ENCODE measurements at places on chromosomes 16 and 17.

DNA sequence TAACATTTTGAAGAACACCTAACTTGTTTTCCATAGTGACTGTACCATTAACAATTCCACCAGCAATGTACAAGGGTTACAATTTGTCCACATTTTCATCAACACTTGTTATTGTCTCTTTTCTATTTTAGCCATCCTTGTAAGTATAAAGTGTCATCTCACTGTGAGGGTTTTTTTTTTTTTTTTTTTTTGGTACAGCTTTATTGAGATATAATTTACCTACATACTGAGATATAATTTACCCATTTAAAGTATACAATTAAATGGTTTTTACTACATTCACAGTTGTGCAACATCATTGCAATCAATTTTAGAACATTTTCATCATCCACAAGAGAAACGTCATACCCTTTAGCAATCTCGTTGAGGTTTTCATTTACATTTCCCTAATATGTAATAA, 17.9 kb upstream of the TMIGD1 start:
- no peak for DNase-seq

DNA sequence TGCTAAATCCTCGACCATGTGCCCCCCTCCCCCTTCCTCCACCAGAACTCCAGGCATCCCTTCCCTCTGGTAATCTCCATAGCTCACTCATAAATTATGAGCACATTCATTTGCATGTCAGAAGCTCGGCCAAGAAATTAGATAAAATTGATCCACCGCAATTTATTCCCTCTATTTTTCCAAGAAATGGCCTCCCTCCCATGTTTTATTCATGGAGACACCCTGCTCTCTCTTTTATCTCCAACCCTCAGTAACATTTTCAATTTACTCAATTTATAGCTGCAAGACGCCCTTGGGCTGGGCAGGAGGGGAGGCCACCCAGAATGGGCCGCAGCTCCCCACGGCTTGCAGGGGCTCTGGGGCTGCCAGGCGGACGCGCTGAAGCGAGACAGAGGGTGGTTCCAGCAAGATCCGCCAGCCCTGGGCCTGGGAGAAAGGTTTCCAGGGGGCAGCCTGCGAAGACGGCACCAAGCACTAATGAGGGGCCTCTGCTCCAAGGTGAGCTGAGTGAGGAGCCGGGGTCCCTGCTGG, 54.7 kb upstream of the ZNF423 start:
- DNase-seq: no peak

- DNase-seq: no peak
These were observed 6.1 kb downstream of the MINK1 start for GRCh38 chr17:4839221-4839620.

- peak; percentile 89 for DNase-seq
These were observed 33.9 kb downstream of the BAHCC1 start for GRCh38 chr17:81428948-81429774.

- DNase-seq: no peak
These were observed 113.5 kb upstream of the RPL38 start for GRCh38 chr17:74089869-74090464.

DNA sequence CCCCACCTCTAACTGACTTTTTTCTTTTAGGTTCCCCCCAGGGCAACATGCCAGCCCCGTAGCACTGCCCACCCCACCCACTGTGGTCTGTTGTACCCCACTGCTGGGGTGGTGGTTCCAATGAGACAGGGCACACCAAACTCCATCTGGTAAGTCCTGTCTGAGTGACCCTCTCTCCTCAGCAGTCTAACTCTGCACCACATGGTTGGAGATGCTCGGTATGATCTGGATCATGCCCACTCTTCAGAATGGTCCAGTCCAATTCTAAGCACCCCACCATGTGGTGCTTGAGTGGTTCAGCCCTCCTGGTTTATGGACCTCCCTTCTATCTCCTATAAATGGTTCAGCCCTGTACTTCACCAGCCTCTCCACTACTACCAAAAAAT, 5.9 kb downstream of the KDM6B start:
- no peak for DNase-seq

GRCh38 chr16:10665166-10665565, 29.6 kb downstream of the TEKT5 start:
- no peak for DNase-seq

DNA sequence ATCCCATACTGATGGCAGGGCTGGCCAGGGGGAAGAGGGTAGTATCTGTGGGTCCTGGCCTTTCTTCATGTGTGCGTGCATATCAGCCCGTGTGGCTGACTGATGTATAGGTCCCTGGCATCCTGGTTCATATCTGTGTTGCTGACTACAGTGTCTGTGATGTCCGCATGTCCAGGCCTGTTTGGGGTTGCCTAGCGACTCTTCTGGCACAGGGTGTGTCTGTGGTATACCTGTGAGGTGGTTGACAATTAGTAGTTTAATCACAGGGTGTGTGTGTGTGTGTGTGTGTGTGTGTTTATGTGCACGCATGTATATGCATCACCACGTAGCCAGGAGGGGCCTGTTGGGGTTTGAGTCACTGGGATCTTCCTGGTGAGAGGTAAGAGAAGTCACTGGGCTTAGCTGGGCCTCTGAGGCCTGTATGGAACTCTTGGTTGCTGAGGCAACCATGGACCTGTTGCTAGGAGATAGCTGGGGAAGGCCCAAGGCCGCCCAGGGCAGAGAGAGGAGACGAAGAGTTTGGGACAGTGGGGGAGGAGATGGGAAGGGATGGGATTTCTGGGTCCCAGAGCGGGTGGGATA, 603 bp upstream of the TMEM95 start:
- DNase-seq: no peak

DNA sequence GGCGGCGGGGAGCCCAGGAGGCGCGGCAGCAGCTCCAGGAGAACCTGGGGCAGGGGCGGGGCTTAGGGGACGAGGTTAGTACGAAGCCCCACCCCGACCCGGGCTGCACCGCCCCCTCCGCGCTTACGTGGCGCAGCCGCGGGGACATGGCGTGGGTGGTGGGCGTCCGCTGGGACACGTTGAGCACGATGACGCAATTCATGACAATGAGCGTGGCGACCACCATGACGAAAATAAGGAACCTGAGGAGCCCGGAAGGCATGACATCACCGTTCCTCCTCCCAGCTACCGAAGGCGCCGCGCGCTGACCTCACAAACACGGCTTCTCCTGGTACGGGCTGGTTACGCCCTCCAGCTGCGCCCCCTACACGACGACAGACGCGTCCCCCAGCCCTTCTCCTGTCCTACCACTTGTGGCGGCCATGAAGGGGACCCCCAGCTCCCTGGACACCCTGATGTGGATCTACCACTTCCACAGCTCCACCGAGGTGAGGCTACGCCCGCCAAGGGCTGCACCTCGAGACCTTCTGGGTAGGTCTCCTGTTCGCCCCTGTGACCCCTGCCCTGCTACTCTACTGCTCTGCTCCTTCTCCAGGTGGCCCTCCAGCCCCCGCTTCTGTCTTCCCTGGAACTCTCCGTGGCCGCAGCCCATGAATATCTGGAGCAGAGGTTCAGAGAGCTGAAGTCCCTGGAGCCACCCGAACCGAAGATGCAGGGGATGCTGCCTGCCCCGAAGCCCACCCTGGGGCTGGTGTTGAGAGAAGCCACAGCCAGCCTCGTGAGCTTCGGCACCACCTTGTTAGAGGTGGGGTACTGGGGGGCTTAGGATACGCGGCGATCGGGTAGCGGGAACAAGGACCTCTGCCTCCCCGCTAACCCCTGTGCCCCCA, at the start of gene C17orf107:
C17orf107 (plus strand) TSS at position 196 of the 890 bp plus-strand sequence; CDS start at position 423, 227 bp downstream.
- peak; percentile 88 for DNase-seq

GRCh38 chr17:33895491-33895890, 359.6 kb upstream of the CCL2 start:
- DNase-seq: no peak

DNA sequence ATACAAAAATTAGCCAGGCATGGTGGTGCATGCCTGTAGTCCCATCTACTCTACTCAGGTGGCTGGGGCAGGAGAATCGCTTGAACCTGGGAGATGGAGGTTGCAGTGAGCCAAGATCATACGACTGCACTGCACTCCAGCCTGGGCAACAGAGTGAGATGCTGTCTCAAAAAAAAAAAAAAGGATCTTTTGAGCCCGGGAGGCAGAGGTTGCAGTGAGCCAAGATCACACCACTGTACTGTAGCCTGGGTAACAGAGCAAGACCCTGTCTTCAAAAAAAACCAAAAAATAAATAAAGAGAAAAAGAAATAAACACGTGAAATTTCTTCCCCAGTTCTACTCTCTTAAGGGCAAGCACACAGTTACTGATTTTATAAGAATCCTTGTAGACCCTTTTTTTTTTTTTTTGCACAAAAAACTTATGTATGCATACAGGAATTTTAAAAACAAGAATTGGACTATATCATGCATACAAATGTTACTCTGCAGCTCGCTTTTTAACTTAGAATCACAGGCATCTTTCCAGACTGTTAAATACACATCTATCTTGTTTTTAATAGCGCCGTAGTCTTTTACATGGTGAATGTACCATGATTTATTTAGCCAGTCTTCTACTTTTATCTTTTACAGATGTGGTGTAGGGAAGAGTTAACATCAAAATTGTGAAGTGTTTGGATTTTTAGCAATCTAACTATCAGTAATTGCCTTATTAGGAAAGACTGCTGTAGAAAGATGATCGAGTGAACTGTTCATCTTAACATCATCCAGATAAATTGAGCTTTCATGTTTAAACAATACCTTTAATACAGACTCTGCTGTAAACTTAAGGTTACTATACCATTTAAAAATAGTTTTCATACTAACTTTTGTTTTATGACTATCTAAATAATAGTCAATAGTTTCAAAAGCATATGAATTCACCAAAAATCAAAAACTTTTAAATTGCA, 14.6 kb downstream of the CDH3 start:
- DNase-seq: no peak

- no peak for DNase-seq
These were observed 7.2 kb downstream of the OR2C1 start for GRCh38 chr16:3362931-3363330.

DNA sequence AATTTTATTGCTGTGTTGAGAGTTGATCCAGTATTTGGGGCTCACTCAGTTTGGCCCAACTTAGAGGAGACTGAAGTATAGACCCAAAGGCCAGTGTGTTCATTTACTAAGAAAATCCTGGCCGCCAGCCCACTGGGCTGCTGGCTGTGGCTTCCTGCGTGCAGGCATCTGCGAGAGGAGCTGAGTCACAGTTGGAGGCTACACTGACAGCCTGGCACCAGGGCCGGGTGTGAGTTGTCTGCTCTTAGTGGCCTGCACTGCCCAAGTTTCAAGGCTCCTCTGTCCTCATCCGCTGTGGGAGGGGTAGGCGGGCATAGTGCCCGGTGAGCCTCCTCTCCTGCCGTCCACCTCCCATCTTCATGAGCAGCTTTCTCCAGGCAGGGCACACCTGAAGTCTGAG, 54.2 kb downstream of the PLD6 start:
- DNase-seq: no peak

DNA sequence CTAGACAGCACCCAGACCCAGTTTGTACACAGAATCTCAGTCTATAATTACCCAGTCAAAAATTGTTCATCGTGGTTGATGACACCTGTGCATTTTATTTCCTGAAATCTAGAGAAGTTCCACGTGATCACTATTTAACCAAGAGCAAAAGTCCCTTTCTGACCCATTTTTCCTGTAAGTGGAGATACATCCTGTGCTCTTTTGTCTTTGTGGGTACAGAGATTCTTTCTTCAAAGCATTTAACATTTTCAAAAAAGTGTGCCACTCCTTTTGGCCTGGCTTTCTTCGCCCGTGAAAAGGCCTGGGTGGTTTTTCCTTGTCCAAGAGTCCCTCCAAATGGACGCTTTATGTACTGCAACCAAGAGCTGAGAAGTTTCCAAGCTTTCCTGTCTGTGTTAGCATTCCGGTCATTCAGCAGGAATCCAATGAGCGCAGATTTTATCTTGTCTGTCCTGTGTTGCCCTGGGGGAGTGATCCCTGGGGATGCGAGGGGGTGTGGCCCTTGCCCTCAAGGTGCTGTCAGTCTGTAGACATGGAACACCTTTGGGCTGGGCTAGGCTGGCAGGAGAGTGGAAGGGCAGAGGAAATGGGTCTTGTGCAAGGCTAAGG, 161.1 kb upstream of the CACNG5 start:
- no peak for DNase-seq

DNA sequence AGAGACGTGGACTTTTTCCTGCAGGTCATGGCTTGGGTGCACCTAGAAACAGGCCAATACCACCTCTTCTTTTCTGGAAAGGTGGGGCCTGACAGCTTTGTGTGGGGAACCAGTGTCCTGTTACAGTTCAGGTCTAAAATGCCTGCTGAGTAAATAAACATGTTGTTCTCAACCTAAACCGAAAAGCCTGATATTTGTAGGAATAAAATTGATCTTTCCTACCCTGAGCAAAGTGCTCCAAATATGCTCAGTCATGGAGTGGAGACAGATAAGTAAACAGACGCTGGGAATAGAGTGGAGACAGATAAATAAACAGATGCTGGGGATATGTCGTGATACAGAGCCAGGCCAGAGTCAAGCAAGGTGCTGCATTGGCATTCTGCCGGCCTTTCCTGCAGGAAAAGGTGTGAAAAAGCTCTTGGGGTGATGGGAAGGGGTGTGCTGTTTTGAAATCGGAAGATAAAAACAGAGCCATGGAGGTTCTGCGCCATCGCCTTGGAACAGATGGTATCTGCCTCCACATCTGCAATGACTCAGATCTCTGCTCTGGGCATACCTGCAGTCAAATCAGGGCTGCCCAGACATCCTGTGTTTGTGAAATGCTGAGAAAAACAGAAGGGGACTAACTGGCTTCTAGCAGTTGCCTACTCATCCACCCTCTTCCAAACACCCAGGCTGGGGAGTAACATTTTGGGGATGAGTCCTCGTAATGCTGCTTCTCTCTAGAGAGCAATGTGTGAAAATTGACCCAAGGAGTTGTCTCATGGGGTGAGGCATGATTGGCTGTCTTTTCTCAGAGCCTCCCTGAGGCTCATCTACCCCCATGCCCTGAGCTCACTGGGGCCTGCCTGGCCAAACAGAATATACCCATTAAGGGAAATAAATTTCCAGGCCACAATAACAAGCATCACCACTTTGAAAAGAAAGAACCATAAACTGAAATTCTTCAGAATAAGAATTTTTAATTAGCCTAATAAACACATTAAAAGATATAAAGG, 16.8 kb upstream of the TRPV2 start:
- DNase-seq: no peak

- DNase-seq: no peak
These were observed 54.6 kb downstream of the GPRC5B start for GRCh38 chr16:19829844-19830692.

- no peak for DNase-seq
These were observed 14.9 kb downstream of the CENPV start for GRCh38 chr17:16338391-16338790.

DNA sequence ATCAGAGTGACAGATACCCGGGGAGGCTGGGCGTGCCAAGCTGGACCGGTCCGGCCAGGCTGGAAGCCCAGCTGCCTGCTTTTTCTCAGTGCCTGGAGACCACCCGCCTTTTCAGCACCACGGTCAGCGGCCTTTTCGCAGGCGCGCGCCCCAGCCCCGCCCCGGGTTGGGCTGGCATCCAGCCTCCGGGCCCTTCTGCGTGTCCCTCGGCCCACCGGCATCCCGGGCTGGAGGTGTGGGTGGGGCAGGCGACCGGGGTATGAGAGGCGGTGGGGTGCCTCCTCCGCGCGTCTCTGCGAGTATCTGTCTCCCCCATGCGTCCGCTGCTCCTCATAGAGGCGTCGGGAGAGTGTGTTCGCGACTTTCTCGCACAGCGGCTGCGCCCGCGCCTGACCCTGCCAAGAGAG, 102.5 kb downstream of the MRM1 start:
- DNase-seq: peak; percentile 81
